SW480 (cell line): ENCODE measurements at places on chromosomes 6 and 20.

GRCh38 chr20:57977141-57977540 lies 251.3 kb downstream of the ANKRD60 start:
- no peak for DNase-seq

DNA sequence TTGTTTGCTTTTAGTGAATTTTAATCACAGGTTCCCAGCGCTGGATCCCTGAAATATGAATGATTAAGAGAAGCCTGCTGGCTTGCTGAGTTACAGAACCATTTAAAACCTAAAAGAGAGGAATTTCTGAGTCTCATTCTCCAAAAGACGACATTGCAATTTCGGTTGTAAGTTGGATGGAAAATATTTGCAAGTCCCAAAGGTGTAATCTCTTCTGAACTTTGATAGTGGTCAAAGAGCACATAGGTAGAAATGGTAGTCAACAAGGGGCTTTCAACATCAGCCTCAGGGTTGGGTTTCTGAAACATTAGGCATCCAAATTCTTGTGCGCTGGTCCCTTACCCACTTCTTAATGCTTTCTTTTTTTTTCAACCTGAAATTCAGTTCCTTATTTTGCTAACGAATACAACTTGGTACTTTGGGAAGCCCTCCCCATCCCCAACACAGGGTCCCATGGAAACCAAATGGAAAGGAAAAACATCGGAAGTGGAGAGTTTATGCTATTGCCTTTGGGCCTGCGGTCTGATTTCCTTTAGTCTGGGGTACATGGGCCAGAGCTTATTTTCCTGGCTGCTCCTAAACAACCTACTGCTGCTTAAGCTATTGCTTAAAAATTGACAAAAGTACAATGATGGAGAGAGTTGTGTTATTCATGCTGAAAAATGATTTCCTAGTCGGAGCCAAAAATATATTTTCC lies 117.0 kb upstream of the KCNK16 start:
- DNase-seq, result no peak

- no peak for DNase-seq
Observed at GRCh38 chr6:138439546-138439945, 35.5 kb downstream of the HEBP2 start.

GRCh38 chr6:2242311-2242710 lies 3.1 kb downstream of the GMDS start:
- no peak for DNase-seq

DNA sequence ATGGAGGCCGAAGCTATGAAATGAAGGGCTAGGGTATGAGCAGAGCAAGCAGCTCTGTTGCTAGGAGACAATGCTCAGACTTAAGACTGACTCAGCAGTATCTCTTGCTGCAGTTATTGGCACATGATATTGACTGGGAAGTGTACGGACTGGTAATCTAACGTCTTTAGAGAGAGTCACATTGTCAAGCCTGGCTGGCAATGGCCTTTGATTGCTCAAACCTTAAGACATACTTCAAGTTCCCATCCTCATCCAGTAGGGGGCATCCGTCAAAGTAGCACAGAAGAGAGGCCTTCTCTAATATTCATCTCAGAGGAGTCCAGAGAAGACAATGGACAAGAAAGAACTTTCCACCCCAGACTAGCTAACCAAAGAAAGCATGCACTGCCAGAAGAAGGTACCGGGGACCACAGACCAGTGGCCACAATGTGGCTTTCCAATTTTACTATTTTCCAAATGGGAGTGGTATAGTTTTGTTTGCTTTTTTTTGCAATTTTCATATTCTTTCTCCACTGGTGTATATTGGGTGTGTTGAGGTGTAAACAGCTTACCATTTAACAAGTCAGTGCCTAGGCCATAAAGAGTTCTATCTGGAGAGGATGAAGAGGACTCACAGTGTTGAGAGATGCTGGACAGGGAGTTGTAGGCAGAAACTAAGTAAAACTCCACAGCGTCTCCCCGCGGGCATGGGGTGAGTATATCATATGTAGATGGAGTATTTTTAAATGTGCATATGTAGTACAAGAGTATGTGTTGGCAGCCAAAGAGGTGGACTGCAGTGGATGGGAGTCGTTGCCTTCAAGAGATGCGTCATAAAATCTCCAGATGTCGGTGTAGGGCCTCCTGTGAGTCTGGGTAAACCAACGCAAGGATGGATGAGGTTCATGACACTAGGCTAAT lies 36.7 kb downstream of the LRFN2 start:
- peak; percentile 20 for DNase-seq

DNA sequence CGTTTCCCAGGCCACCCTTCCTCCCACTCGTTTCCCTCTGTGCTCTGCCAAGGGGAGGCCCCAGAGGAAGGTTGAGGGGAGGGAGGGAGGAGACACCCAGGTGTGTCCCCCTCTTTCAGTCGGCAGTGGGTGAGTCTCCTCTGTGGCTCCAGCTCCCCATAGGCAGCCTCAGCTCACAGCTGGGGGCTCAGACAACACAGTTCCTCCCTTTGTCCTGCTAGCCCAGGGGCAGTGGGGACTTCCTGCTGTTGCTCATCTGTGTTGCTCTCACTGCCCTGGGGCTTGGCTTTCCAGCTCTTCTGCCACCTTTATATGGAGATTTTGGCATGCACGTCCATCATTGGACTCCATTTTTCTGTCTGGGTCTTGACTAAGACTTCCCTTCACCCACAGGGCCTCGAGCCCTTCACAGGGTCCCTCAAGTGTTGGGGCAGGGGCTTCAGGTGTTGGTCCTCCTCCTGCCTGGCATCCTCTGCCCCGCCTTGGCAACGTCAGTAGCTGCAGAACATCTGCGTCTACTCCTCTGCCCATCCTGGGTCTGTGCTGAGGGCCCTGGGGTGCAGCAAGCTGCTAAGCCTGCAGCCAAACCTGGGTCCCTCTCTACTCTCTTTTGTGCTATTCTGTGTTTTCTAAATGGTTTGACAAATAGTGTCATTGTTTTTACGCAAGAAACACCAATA lies 190.6 kb upstream of the PMEPA1 start:
- DNase-seq, result no peak

DNA sequence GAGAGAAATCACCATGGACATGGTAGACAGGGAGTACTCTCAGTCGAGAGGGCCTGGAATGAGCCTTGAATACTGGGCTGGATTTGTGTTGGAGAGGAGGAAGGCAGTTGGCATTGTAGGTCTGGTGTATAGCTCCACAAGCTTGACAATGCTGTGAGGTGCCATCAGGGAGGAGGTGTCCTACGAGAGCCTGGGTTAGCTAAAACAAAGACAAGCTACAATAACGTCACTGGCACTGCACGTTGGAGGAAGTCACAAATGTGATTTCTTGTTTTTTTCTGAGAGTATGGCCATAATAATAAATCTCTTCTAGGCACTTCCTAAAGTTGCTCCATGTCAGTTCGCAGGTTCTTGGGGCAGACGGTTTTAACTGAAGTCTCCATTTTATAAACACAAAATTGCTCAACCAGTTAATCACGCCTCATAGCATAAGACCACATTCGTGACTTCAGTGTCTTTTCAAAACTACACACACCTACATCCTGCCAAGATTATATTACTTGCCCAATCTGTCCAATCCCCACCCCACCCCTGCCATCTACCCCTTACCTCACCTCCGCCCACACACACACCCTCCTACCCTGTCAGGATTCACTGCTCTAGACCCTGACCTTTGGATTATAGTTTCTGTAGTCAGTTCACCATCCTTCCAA lies 4.4 kb upstream of the HLA-DMB start:
- DNase-seq, result no peak
